HepG2 (cell line): ENCODE measurements at places on chromosomes 6 and 20. TPM values are rescaled to one million over a fixed set of nuclear protein-coding genes. Genes with fewer than 3 reads are reported as not detected.

DNA sequence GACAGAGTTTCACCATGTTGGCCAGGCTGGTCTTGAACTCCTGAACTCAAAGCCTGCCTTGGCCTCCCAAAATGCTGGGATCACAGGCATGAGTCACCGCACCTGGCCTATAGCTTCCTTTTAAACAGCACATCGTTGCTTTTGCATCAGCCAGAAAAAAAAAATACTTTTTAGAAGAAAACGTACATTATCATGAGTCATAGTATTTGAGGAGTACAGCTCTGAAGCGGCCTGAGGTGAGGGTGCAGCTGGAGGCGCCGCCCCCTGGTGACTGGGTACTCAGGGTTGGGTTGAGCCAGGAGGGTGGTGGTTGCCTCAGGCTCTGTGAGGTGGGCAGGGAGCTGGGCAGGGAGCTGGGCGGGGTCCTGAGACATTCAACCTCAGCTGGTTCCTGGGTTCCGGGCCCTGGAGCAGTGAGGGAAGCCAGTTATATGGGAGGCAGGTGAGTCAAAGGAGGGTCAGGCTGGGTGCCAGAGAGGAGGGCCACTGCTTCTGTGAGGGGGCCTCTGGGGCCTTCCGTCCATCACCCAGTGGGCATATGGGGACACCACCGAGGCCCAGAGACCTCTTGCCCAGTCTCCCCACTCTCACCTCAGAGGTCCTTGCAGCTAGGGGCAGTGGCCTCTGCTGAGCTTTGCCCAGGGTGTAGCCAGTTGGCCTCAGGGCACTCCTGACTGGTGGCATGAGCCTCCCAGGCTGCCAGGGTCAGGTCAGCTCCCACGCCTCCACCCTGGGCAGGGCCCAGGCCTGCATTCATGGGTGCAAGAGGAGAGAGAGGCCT lies 11.7 kb upstream of the ID1 start:
- peak; percentile 95 for DNase-seq

DNA sequence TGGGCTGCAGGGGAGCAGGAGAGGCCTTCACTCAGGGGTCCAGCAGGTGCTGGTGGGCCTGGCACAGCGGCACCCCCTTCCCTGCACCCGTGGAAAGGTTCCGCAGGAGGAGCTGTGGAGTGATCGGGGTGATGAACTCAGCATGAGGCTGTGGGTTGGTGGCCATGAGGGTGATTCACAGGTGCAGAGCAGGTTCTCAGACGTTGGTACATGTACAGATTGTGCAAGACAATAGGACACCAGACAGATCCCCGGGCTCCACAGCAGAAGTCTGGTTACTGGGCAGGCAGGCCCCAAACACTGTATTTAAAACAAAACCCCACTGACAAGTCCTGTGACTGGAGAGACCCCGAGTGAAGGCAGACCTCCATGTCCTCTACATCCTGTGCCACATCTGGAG lies 151.6 kb upstream of the CDH4 start:
- DNase-seq, result no peak

DNA sequence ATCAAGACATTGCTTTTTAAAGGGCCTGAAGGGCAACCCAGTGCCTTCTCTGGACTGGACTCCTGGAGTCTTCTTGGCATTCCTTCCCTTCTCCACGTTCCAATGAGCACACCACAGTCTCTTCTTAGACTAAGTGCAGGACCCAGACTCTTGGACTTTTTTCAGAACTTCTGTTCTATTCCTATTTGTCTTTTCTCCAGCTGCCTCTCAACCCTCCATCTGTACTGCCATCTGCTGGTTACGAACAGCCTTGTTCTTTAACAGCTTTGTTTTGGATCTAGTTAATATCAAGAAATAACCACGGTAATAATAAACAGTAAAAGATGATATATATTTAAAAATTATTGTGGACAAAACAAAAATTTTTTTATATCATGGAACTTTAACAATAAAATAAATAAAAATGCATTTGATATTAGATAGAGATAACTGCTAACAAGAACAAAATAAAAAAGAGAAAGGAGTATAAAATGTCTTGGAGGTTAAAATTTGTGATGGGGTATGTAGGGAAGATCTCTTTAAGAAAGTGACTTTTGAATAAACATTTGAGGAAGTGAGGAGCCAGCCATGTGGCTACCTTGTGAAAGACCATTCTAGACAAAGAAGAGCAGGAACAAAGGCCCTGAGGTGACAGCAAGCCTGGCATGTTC lies 105.1 kb upstream of the HCRTR2 start:
- peak; percentile 49 for DNase-seq

- DNase-seq, result no peak
Observed at GRCh38 chr20:8616792-8617191, 452.1 kb upstream of the PLCB4 start.

- DNase-seq, result no peak
Observed at GRCh38 chr6:135025775-135026174, 28.8 kb downstream of the HBS1L start.

- DNase-seq, result no peak
Observed at GRCh38 chr20:59938696-59939051, 1.4 kb downstream of the PPP1R3D start.

DNA sequence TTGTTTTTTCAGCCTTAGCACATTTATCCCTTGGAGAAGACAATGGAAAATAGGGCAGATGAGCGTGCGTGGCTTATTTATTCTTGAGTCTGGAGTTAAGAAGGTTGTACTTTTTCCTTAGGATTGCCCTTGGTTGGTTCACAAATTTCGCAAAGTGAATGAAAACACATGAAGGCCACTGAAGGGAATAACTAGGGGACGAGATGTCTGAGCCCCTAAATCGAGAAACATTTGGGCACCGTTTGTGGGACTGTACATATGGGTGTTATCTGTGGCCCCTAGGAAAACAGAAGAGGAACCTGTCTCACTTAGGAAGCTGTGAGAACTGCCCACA lies 19.4 kb upstream of the TRIM27 start:
- no peak for DNase-seq

DNA sequence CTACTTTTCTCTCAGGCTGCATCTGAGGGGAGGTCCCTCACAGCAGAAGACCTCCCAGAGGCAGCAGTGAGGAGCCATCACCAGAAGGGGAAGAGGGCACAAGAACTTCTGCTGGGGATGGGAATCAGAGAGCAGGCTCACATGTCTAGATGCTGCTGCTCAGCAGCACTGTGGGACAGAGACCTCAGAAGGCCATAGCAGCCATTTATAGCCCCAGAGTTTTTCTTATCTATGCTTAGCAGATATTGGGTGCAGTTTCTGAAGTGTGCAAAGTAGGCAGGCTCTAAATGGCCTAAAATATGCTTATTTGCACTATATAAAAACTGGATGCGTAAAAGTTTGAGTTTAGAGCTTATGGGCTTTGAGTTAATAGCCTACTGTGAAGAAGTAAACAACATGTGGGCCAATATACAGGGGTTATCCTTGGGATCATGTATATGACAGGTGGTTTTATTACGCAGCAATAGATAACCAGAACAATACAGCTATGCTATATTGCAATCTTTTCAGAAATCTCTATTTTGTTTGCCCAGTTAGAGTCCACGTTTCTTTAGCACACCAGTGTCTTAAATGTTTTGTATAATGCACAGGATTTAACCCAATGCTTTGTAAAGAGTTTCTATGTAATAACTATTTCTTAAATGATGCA lies 60.2 kb upstream of the TMEM244 start:
- no peak for DNase-seq

- no peak for DNase-seq
Observed at GRCh38 chr20:19786311-19786710, 28.3 kb downstream of the RIN2 start.

DNA sequence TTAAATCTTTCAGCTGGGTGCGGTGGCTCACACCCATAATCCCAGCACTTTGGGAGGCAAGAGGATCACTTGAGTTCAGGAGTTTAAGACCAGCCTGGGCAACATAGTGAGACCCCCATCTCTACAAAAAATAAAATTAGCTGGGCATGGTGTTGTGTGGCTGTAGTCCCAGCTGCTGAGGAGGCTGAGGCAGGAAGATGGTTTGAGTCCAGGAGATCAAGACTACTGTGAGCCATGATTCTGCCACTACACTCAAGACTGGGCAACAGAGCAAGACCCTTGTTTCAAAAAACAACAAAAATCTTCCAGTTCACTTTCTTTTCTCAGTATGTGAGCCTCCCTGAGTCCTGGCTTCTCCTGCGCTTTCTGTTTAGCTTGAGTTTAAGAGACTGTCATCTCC lies 7.9 kb downstream of the SDHAF4 start:
- DNase-seq, result no peak

- DNase-seq, result no peak
Observed at GRCh38 chr6:2854396-2854982, 12.8 kb upstream of the SERPINB1 start.

DNA sequence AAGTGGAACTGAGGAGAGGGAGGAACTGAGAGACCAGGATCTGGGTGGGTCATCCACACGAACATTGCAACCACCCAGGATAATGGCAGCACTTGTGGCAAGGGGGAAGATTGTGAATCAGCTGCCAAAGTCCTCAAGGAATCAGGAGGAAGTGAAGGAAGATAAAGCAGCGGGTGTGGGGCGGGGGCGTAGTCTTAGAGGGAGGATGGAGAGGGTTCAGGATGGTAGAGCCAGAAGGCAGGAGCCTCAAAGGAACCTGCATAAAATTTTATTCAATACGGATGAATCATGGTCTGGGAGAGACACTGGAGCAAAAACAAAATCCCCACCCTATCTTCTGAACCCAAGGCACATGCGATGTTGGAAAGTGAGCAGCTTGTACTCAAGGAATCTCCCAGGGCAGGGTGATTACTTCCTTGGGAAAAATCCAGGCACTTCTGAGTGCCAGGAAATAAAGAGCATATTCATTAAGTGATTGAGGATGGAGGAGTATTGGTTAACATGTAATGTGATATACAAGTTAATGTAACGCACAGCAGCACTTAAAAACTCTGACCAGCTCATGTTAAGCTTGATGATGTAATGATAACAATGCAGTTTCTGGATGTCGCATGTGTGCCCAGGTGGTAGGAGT lies 82.0 kb upstream of the B3GAT2 start:
- DNase-seq, result no peak

DNA sequence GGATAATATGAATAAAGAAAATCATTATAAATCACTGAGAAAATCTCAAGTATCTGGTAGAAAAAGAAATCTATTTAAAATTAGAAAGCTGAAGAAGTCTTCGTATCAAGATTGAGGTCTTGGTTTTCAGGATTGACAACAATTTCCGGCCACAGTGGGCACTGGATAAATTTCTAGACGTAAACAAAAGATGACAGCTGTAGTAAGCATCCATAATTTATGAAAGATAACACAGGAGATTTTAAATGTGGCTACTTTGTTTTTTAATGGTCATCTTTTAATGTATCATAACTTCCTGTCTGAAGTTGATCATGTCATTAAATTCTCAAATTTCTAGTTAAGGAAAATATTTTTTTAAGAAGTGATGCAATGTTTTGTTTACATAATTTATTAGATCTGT lies 444.2 kb downstream of the HTR1B start:
- DNase-seq, result no peak

DNA sequence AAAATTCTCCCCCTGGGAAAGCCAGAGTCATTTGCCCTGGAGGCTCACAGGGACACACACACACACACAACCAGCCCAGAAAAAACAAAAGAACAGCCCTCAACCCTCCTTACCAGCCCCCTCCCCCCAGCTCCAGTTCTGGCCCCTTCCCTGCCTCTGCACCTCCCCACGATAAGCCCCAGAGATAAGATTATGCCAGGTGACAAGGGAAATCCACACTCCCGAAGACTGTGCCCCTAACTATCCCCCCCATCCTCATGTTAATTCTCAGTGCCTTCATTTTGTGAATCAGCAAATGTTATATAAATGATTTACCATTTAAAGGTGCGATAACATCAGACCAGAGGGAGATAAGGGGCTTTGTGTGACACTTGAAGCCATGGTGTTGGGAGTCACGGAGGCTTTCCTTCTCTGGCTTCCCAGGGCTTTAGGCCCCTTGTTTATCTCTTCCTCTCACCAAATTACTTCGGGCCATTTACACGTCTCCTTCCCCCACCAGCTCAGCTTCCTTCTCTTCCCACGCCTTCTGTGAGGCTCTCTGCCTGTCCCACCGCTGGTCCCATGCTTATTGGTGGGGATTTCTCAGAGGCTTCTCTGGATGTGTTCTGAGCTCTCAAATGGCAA lies 12.5 kb upstream of the FOXC1 start:
- DNase-seq, result no peak

- no peak for DNase-seq
Observed at GRCh38 chr6:95274686-95275235, 302.6 kb upstream of the MANEA start.

- no peak for DNase-seq
Observed at GRCh38 chr6:37134036-37134395, 35.9 kb upstream of the PIM1 start.

DNA sequence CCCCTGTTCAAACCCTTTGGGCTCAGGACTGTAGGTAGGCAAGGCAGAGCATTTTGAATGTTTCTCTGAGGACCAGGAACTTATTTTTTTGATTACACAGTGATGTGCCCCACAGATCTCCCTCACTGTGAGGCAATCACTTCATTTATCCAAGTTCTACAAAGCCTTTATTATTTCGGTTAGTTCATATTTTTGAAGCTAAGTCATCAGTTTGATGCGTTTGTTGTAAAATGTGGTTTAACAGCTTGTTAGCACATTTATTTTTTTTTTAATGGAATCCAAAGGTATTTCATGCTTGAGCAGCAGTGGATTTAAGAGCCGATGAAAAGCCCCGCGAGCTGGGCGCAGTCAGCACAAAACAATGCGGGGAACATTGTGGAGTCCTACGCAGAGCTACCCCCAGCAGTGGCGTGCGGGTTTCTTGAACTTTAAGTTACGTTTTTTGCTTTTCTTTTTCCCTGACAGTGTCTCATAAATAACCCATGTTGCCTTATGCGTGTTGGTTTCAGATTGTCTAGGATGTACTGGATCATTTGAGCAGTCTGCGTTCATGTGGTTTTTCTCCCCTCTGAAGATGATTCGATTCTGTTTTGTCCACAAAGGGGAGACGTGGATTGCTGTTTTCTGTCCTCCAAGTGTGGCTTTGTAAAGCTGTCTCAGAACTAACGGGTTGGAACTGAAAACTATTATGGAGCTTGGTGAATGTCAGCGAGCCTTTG lies 233.6 kb upstream of the BMP2 start:
- DNase-seq, result no peak

DNA sequence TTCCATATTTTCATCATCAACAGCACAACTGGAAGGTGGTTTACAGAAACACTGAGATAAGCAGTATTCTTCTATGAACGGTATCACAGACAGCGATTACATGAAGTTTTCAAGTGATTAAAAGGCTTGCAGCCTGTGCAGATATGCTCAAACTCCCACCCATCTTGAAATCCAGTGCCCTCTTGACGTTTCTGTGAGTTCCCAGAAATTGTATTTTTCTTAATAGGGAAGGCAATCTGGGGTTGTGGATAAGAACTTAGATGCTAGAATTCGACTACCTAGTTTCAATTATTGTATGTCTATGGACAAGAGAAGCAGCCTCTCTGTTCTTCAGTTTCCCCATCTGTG lies 290.3 kb downstream of the ZNF217 start:
- DNase-seq, result no peak

The TMEM244 gene
- not detected in 2 replicates for total RNA-seq

The ENPP1 gene
- 45.8 and 56.5 TPM in 2 replicates for total RNA-seq

The ARMC2 gene
- 3.2 and 4.4 TPM in 2 replicates for total RNA-seq

The HLA-DQB2 gene
- not detected in 2 replicates for total RNA-seq

The SRMS gene
- not detected in 2 replicates for total RNA-seq
